ENCODE measurements at places on chromosomes 12 and 14.

DNA sequence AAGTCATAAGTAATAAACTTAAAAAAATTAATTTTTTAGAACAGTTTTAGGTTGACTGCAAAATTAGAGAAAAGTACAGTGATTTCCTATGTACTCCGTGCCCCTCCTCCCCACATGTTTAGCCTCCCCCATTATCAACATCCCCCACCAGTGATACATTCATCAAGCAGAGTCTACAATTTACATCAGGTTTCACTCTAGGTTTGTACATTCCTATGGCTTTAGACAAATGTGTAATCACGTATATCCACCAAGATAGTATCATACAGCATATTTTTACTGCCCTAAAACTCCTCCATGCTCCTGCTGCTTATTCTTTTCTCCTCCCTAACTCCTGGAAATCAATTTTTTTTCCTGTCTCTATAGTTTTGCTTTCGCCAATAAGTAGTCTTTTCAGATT, 438.7 kb downstream of the LRFN5 start:
- no peak for DNase-seq

- no peak for DNase-seq
Observed at GRCh38 chr14:49494836-49495235, 91.3 kb downstream of the RPS29 start.

- no peak for DNase-seq
Observed at GRCh38 chr14:95039993-95040348, 117.4 kb downstream of the DICER1 start.

DNA sequence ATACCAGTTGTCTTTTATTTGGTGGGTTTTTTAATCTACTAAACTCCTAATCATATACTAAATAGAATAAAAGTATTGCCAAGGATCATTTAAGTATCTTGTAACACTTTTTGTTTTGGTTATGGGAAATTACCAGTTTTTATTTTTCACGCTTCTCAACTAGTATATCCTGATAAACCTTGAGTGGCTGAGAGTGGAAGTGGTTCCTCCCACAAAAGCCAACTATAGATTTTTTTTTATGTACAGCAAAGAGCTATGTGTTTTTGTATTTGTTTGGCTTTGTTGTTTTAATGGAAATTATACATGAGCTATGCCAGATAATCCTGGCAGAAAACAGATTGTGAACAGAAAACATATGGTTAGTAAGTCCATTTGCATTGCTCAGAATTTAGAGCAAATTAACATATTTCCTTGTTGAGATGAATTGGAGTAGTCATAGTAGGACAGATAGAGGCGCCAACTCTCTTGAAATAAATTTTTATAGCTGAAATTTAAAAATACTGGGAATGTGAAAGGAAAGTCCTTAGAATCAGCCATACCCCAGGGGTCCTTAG, 60.9 kb upstream of the PSMA6 start:
- DNase-seq: no peak

GRCh38 chr12:10721651-10722501, 1.2 kb downstream of the YBX3 start:
- peak; percentile 86 for DNase-seq

DNA sequence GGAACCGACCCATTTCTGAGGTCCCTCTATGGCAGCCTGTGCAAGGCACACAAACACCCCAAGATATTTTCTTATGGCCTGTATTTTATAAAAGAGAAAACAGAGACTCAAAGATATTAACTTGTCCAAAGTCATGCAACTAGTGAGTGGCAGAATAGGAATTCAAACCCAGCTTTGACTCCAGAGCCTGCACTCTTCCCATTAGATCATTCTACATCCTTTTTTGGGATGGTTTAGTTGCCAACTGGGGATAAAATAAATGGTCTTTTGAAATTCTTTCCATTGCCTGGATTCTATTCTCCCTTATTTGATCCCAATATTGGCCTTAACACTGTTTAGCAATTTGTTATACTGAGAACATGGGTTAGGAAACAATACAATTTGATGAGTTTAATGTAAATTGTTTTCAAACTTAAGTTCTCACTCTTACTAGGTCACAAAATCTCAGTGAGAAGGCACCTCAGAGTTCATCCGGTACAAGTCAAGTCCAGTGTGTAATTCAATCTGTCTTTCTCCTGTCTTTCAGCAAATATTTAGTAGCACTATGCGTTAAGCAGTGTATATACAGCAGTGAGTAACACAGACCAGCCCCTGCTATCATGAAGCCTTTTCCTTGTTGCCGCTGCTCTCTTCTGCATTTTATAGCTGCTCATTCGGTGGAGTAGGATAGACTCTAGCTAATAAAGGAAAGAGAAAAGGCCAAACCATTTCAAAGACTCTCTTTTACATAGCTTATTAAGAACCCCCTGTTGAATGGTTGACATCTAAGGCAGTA, 162.1 kb upstream of the IFNG-AS1 start:
- no peak for DNase-seq

DNA sequence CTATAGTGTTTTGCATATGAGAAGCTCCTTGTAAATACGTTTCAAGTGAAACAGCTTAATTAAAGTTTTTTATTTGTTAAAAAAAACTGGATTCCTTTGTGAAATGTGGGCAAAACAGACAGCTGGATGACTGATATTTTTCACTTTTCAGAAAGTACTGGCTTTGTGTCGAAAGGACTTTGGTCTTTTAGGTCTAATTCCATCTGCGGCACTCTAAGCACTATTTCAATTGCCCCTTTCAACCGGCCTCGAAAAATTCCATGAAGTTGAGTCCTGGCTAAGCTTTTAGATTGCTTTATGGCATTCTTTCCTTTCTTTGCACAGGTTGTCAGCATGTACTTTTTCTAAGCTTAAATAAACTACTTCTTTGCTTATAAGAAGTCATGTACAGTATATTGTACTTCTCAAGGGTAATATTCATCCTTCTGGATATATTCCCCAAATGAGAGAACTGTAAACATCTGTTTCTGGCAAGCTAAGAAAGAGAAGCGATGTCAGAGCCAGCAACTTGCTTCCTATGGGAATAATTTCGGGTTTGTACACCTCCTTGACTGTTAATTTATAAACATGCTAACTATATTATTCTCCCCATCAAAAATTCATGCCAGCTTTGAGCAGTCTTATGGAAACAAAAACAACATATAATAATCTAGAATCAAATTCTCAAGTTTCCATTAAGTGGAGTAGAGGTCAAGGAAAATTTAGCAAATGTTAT, 611.3 kb downstream of the ETNK1 start:
- no peak for DNase-seq

GRCh38 chr12:113500782-113501311, 29.2 kb upstream of the LHX5 start:
- no peak for DNase-seq

DNA sequence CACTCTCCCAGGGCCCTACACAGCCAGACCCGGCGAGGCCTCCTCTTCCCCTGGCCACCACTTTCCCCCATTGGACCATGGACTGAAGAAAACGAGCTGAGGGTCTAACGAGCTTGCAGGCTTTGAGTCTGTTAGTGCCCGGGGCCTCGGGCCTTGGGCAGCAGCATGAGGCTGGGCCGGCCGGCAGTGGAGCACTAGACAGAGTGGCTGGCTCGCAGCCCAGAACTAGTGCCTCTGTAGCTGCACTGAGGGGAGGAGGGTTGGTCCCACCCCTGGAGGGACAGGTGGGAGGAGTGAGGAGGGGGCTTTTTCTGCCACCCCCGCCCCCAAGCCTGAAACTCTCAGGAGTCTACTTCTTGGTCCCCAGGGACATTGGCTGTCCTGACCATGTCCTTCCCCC, 38.7 kb downstream of the SLC6A12 start:
- no peak for DNase-seq

- DNase-seq: no peak
Observed at GRCh38 chr12:115407723-115408122, 723.7 kb upstream of the TBX3 start.

DNA sequence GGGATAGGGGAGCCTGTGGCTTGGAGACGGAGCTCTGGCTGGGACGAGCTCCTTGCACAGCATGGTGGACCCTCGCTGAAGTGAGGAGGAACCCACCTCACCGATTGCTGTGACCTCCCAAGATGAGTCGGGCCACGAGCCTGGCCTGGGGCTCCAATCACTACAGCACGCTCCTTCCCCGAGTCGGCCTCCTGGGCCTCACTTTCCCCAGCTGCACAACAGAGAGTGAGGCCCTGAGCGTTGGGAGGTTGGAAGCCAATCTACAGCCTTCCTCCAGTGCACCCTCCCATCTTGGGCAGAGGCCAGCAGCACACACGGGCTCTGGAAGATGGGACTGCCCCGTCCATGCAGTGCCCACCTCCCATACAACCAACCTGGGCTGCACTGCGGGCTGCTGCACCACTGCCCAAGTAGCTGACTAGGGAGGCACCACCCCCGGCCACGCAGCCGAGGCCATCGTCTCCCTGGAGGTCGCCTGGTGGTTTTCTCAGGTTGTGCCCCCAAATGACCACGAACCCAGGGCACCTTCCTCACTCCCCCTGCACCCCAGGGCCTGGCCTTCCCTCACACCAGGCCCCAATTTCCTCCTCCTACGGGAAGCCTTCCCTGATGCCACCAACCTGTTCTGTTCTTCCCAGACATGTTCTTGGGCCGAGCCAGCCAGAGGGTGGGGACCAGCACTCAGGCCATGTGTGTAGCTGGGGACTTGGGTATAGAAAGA, 152.3 kb upstream of the C14orf180 start:
- DNase-seq: no peak

DNA sequence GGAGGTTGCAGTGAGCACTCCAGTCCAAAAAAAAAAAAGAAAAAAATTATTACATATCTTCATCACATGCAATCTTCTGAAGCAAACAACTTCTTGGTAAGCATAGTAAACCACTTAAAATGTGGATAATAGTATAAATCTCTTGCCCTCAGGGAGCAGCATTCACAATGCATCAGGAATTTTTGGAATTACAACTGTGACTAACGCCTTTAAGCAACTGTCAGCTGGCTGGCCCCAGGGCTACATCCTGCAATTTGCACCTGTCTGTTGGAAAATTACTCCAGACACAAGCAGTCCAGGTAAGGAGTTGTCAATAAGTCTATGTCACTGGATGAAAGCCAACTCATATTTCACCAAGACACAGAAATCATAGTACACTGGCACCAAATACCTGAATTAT, 5.5 kb upstream of the SLC7A7 start:
- DNase-seq: no peak

DNA sequence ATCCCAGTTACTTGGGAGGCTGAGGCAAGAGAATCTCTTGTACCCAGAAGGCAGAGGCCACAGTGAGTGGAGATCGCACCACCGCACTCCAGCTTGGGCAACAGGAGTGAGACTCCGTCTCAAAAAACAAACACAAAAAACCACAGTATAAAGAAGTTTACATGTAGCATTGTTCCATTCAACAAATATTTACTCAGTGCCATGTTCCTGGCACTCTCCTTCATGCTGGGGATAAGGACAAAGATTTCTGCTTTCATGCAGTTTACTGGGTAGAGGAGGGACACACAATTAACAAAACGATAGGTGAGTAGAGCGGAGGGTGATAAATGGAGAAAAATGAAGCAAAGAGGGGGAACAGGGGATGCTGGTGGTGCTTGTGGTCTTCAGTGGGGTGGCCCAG, 68.2 kb upstream of the OVCH1 start:
- no peak for DNase-seq

DNA sequence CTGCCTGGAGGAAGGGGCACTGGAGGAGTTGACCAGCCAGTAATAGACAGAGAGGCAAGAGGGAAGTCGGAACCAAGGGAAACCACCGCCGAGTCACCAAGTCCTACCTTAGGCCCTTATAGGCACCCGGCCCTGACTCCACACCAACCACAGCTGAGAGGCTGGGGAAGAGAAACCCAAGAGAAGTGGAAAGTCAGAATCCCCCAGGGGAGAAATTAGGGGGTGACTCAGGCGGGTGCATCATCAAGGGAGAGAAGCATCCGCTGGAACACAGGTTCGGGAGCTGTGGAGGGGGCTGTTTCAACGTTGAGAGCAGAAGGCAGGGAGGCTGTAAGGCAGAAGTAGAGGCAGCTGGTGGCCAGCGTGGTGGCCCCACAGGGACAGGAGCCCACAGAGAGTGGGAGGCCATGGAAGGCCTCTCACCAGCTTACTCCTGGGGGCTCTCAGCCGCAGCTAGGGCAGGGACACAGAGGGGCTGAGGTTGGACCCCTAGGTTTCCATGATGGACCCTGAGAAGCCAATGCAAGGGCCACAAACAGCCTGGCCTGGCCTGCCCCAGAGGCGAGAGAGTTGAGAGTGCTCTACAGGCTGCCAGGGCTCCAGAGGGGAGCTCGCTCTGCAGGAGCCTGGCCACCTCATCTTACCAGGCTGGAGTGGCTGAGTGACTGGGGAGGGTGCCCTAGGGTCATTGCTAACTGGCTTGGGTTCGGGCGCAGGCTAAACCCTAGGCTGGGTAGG, 1.4 kb upstream of the TRMT61A start:
- no peak for DNase-seq

DNA sequence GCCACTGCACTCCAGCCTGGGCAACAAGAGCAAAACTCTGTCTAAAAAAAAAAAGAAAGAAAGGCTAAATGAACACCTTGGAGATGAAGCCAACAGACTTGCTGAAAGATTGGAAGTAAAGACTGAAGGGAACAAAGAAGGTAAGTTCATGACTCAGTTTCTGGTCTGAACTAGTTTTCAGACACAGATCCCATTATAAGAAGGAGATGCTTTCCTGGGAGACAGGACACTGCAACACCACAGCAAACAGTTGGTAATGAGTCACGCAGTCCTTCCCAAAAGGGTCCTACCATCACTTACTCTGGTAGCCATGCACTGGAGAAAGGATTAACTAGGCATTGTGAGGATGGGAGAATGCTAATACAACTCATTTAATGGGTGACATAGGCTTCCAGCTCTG, 97.2 kb downstream of the SSPN start:
- DNase-seq: no peak

DNA sequence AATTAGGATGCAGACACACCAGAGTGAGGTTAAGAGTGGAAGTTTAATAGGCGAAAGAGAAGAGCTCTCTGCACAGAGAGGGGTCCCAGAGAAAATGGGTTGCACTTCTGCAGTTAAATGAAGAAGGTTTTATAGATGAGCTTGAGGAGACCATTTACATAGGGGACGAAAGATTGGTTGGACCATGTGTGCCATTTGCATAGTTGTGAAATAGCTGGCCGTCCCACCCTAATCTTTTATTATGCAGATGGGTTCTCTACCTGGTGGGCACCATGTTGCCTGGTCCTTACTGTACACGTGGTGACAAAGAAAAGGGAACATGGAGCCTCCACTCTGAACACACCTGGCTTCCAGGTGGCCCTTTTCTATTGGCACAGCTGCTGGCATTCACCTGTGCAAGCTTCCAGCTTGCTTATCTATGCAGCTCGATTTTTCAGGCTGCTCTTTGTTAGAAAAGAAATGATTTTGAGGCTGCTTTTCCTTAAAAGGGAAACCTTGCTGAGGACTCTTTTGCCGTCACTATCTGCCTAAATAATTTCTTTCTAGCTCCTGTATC, 67.1 kb upstream of the SRSF5 start:
- no peak for DNase-seq

GRCh38 chr14:52895000-52895399, 55.9 kb downstream of the FERMT2 start:
- DNase-seq: peak; percentile 32

- DNase-seq: no peak
Observed at GRCh38 chr12:112862636-112863290, 44.0 kb upstream of the OAS1 start.

GRCh38 chr12:105769486-105769885, 369.3 kb downstream of the NUAK1 start:
- DNase-seq: no peak
